ENCODE measurements at places on chromosomes 1 and 21.

DNA sequence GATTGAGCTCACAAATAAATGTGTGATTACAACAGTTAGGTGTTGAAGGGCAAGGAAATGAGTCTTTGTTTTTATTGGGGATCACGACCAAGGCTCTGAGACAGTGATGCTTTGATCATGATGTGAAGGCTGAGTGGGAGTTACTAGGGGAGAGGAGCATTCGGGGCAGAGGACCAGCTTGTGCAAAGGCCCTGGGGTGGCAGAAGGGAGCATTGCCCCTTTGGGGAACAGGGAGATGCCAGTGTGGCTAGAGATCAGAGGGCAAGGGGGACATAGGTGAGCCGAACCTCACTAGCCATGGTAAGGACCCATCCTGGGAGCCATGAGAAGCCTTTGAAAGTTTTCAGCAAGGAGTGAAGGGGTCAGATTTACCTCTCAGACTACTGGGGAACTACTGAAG is 31.1 kb downstream of the TNFRSF8 start:
- DNase-seq, result no peak

DNA sequence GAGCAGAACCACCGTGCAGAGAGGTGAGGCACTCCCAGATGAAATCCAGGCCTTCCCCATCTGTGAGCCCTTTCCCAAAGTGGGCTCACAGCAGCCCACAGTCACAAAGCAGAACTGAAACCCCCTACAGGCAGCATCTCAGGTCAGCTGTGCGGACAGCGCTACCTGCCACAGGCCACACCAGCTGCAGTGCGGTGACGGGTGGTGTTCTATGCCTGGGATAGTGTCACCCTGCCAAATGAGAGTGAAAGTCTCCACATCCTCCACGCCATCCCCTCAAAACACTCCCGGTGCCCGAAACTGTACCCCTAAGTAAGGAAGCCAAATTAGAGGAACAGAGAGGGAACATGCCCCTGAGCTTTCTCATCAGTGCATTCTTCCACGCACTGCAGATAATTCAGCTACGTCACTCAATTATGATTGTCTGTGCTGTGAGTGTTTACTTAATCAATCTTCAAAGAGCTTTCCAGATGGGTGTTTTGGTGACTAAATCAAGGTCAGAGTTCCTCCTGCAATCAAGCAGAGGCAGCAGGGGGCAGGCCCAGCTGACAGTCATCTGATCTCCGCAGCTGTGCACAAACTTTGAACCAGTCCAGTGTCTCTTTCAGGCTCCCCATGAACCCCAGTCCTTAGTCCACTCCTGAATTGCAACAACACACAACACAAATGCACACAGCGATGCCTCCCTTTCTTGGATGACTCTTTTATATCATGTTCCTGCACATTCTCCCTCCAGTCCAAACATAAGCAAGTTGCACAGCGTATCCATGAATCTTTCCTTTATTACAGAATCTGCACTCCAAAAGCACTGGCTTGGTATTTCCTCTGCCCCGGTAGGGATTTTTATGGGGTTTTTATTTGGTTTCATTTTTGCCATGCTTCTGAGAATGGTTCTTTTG is 150.0 kb downstream of the TOMM20 start:
- DNase-seq, result peak; percentile 99

DNA sequence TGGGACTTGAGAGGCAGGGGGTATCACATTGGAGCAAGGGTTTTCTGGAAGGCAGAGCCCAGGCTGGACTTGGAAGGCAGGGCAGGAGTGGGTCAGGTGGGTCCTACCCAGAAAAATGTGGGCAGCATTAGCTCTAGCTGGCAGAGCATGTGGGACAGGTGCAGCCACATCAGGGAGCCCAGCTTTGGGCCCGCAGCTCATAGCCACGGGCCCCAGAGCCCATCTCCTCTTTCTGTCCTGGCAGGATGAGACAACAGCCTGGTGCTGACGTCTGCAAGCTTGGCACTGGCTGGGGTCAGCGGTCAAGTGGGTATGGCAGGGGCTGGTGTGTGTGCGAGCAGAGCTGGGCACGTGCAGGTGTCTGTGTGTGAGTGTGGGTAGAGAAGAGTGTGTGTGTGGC is 154.7 kb downstream of the GRIK3 start:
- no peak for DNase-seq

DNA sequence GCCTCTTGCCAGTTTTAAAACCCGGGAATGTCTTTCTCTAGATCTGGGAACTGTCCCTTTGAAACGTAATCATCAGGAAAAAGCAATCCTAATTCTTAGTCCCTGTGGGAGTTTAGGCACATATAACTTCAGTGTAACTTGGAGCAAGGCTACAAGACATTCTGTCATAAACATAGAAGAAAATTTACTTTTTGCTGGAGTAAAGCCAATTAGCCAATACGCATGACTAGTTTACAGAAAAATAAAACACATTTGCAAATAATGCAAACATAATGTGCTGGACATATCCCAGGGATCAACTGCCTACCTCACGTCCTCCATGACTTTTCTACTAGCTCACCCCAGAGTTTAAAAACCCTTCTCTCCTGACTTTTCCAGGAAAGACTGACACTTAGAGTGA is 970.6 kb downstream of the MRPL39 start:
- DNase-seq, result no peak

DNA sequence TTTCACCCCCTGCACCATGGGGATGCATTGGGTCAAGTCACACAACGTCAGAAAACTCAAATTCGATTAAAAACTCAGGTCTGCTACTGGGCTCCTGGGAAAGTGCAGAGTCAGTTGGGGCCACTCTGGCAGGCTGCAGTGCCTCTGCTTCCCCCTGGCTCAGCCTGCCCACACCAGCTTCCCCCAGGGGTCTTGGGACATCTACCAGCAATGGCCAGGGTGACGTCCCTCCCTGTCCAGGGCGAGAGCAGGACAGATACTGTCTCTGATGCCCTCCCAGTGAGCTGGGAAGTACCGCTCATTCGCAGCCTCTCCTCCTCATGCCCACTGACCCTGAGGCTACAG is 106.2 kb upstream of the COL6A1 start:
- DNase-seq, result no peak

DNA sequence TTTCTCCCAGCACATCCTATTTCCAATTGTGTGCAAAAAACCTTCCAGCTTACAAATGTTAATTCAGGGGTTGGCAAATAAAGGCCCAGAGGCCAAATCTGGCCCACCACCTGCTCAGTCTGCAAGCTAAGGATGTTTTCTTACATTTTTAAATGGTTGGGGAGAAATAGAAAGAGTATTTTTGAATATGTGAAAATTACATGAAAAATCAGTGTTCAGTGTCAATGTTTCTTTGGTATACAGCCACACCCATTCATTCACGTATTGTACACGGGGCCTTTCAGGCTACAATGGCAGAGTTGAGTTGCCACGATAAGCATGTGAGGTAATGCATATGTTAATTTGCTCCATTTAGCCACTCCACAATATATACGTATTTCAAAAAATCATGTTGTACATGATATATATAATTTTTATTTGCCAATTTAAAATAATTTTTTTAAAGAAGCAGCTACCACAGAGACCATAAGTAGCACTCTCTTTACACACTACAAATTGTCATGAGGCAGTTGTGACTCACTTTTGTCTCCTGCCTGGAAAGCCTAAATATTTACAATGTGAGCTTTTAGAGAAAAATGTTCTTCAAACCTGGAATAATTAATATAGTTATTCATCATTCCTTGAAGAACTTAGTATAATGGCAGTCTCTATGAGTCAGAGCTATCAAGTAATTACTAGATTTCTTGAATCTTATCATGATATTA is 189.6 kb downstream of the SMYD3 start:
- DNase-seq, result no peak

DNA sequence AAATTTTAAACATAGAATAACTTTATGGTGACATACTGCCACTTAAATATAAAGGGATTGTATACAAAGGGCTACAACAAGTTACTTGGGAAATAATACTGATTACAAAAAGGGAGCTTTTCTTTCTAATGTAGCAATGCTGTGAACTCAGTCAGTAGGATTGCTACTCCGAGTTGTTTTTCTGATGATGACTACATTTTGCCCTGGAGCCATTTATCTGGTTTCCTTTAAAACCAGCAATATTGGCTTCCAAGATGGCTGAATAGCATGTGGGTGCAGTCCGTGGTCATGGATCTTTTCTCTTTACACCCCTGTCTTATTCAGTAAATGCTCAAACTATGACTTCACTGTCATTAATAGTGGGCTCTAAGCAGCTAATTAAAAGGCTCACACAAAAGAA is 92.6 kb upstream of the NEK7 start:
- no peak for DNase-seq

Data from inflammatory macrophage treated with lipopolysaccharide for 1 hour (primary cell).